Fibroblast of the conjunctiva (primary cell): ENCODE measurements at places on chromosomes 11 and 22.

DNA sequence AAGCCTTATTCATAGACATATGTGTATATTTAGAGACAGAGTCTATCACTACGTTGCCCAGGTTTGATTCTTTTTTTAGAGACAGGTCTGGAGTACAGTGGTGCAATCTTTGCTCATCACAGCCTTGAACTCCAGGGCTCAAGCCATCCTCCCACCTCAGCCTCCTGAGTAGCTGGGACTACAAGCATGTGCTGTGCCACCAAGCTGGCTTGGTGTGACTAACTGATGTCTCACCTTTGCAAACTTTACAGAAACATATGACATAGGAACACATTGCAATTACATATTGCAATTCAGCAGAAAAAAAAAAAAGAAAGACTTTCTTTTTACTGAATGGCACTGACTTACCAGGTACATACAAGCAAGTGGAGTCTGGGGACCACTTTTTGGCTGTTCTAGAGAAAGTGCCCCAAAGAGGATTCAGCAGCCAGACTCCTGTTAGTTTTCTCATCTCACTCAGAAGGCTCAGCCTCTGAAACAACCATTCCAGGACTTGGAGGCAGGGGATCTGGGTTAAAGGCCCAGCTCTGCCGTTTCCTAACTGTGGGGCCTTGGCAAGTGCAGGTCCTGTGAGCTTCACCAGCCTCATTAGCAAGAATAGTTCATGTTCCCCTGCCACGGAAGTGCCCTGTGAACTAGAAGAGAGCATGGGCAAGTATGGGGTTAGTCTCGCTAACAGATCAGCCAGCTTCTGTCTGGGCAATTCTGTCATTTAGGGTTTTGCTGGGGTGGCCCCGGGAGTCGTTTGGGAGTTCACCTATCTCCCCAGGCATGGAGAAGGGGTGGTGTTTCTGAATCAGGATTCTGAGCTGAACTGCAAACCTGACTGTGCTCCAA is 11.3 kb upstream of the NFAM1 start:
- DNase-seq, result no peak

DNA sequence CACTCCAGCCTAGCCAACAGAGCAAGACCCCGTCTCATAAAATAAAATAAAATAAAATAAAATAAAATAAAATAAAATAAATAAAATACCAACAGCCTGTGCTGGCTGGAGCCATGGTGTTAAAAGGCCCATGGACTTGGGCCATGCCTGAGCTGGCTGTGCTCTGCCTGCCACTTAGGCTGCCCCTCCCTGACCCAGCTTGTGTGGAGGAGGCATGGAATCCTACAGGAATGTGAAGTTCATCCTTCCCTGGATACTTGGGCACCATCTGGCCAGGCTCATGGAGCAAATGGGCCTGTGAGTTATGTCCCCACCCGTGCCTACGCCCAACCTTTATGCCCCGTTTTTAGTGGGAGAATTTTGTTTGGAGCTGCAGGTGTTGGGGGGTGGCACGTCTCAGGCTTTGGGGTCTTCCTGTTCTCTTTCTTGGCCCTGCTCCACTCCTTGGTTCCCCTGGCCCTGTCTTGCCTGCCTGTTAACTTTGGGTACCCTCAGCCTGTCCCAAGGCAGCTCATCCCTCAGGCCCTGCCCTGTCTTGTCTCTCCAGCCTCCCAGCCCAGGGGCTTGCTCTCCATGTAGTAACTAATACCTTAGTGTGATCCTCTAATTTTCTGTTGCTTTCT is 51.3 kb downstream of the BCR start:
- DNase-seq, result no peak

DNA sequence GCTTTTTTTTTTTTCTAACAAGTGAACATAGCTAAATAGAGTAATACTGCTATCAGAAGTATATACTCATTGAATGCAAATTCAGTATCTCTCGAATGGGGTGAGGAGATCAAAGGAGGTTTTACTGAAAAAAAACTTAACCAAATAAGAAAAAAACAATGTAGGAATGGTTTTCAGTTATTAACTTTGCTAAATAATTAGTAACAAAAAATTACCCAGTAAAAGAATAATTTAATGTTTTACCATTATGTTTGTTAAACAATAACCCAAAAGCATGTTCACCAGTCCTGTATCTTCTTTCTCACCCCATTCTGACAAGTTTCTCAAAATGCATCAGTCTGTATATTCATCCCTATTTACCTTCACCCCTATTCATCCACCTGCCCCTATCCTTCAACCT is 22.6 kb upstream of the CTSC start:
- DNase-seq, result no peak

DNA sequence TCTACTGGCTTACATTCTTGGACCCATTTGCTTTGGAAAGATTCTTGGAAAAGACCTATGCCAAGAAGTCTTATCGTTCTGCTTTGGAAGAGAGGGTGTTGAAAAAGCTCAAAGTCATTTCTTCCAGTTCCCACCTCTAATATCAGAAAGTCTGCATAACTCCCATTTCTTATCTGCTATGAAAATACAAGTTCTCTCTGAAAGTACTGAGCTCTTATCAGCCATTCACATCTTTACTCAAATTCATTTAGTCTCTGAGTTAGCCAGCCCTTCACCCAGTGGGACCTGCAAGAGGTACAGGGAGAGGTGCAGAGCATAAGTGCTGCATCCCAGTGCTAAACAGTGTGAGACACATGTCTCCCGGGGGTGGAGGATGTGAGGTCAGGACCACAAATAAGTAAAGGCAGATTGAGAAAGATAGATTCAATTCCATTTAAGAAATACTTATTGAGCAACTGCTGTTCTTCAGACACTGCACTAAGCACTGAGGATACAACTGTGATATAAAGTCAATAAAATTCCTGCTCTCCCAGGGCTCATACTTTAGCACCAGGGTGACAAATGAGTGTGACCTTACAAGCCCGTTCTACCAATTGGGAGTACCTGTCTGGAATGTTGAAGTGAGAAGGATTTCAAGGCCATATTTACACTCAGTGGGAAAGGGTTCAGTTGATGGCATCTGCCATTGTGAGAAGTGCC is 76.7 kb downstream of the PISD start:
- peak; percentile 13 for DNase-seq

GRCh38 chr22:21076912-21077625 is 31.3 kb downstream of the LRRC74B start:
- no peak for DNase-seq

GRCh38 chr11:115709297-115709696 is 205.1 kb upstream of the CADM1 start:
- no peak for DNase-seq

- DNase-seq, result no peak
Measured at GRCh38 chr11:89498845-89499448, 7.8 kb upstream of the NOX4 start.

DNA sequence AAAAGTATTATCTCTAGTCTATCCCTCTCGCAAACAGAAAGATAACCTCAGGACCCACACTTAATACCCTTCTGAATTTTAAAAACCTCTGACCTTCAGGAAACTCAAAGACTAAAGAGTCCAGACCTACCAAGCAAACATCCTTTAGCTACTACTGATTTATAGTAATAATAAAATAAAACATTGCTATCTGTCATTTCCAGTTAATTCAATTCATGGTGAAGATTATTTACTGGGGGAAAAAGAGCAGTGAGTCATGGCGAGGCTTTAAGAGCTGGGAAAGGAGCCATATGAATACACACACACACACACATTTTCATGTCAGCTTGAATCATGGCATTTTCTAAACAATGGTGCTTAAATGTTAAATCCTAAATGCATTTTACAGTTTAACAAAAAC is 87.1 kb downstream of the FAM76B start:
- peak; percentile 87 for DNase-seq

DNA sequence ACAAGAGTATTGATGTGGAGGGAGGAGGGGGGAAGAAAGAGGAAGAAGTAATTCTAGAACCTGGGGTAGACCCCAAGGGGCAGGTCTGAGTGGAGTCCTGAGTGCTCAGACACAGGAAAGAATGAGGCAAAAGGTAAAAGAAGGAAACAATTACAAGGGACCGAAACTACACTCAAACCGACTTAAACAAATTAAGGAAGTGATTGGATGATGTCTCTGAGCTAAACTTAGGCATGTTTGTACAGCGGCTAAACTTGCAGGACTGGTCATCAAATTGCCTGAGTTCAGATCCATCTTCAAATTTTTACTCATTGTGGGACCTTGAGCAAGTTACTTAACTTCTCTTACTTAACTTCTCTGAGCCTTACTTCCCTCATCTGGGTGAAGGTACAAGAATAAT is 86.3 kb upstream of the LRRC55 start:
- DNase-seq, result no peak

- no peak for DNase-seq
Measured at GRCh38 chr11:27464909-27465308, 7.7 kb downstream of the LGR4 start.

GRCh38 chr11:113928311-113928710 is 23.7 kb downstream of the HTR3B start:
- no peak for DNase-seq

- DNase-seq, result no peak
Measured at GRCh38 chr11:128328955-128329551, 258.3 kb downstream of the ETS1 start.

GRCh38 chr11:11612439-11612838 is 9.4 kb downstream of the GALNT18 start:
- no peak for DNase-seq

- DNase-seq, result no peak
Measured at GRCh38 chr11:124930799-124931198, 5.0 kb downstream of the HEPACAM start.

GRCh38 chr22:47609653-47610052 is 847.2 kb downstream of the TBC1D22A start:
- no peak for DNase-seq

- DNase-seq, result peak; percentile 4
Measured at GRCh38 chr11:34680918-34681586, 60.2 kb downstream of the EHF start.

- peak; percentile 55 for DNase-seq
Measured at GRCh38 chr11:33329705-33330329, 72.6 kb downstream of the HIPK3 start.
